Activated naive CD4-positive, alpha-beta T cell treated with Interleukin-2 at 50 U/mL for 16 hours (primary cell): ENCODE measurements at places on chromosomes 5 and 9.

DNA sequence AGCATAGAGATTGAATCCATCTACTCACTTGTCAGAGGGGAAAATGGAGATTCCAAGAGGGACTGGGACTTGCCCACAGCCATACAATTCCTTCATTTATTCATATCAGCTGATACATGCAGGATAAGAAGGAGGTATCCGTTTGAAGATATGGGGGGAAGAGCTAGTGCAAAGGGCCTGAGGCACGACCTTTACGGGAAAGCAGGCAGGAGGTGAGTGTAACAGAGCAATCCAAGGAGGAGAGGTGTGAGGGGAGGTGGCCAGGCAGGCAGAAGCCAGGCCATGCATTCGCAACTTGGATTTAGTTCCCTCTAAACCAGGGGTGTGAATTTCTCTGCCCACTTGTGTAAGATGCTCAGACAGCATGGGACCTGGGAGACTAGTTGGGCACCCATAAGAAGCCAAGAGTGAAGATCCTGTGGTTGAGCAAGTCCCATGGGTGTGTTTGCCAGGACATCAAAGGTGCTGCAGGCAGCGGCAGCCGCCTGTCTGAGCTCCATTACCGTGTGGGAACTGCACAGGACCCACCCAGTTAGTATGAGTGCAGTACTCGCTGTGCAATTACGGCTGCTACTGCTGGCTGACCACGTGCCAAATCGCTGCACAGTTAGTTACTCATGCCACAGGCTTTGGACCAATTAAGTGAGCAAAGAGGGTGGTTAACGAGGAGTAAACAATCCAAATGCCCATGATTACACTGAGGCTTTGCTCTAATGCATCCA, 31.4 kb upstream of the FAT2 start:
- DNase-seq: no peak

- no peak for DNase-seq
Measured at GRCh38 chr9:99391937-99392594, 170.0 kb downstream of the SEC61B start.

DNA sequence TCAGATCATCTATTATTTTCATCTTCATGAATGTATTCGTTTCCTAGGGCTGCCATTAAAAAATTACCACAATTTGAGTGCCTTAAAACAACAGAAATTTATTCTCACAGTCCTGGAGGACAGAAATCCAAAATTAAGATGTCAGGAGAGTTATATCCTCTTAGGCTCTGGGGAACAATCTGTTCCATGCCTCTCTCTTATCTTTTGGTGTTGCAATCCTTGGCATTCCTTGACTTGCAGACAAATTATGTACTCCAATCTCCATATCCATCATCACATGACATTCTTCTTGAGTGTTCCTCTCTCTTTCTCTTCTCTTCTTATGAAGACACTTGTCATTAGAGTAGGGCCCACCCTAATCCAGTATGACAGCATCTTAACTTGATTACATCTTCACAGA, 339.4 kb downstream of the EFNA5 start:
- DNase-seq: no peak

DNA sequence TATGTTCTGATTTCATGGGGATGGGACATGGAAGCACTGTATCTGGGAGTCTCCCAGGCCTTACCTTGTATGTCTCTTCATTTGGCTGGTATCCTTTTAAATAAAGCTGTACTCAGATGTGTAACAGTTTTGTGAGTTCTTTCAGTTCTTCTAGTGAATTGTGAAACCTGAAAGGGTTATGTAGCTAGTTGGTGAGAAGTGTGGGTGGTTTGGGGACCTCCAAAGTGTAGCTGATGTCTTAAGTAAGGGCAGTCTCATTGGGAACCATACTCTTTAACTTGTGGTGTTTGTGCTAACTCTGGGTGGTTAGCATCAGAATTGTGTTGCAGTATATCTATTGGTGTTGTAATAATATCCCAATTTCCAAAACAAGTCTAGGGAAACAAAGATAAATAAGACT, 166.9 kb upstream of the CCNH start:
- no peak for DNase-seq

- DNase-seq: no peak
Measured at GRCh38 chr9:35490155-35490909, 421 bp downstream of the RUSC2 start.

- DNase-seq: no peak
Measured at GRCh38 chr9:35598866-35599590, 6.0 kb upstream of the TESK1 start.

GRCh38 chr9:130634801-130635200, 29.6 kb upstream of the PRDM12 start:
- DNase-seq: no peak

GRCh38 chr5:154406231-154406630, 39.6 kb upstream of the SAP30L start:
- DNase-seq: no peak

- no peak for DNase-seq
Measured at GRCh38 chr5:111233052-111233374, 8.8 kb downstream of the CAMK4 start.

GRCh38 chr9:37915911-37916470, 12.1 kb upstream of the SLC25A51 start:
- DNase-seq: no peak

GRCh38 chr5:163789870-163790269, 284.5 kb downstream of the MAT2B start:
- DNase-seq: no peak

- DNase-seq: no peak
Measured at GRCh38 chr9:114389612-114390368, 2.0 kb upstream of the AKNA start.

DNA sequence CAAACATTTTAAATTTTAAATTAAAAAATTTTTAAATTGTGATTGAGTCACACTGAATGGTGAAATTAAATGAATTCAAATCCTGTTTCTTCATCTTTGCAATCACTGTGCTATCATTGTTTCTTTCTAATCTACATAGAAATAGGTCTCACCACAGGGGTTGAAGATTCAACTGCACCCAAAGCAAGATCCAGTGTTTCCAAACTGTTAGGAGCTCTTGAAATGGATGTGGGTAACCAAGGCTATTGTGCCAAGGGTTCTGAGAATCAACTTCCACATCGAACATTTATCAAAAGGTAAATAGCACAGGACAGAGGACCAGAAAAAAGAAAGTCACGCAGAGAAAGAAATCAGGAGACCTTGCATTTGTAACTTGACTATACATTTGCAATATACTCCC, 172.6 kb upstream of the RASEF start:
- DNase-seq: no peak

DNA sequence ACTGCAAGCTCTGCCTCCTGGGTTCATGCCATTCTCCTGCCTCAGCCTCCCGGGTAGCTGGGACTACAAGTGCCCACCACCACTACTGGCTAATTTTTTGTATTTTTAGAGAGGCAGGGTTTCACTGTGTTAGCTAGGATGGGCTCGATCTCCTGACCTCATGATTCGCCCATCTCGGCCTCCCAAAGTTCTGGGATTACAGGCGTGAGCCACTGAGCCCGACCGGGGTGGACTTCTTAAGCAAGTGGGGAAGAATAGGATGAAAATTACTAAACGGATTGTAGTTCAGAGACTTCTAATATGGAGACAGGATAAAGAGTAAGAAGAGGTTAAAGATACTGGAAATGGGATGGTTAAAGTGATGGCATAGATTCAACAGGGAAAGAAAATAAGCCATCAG, 132.3 kb upstream of the IRX2 start:
- no peak for DNase-seq

DNA sequence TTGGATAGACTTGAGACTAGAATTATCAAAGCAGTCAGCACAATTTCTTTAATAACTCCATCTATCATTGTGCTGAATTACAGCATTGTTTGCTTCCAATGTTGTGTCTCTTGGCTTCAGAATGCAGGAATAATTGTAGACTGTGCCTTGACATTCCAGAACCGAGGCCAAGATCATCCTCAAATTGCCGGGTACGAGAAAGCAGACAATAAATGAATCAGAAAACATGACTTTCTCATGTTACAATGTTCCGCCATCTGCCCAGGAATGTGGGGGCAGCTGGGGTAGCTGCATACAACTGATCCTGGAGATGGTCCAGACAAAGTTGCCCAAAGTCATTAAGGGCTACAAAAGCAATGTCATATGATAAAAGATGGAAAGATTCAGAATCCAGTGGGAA, 206.2 kb upstream of the SGCD start:
- DNase-seq: no peak

DNA sequence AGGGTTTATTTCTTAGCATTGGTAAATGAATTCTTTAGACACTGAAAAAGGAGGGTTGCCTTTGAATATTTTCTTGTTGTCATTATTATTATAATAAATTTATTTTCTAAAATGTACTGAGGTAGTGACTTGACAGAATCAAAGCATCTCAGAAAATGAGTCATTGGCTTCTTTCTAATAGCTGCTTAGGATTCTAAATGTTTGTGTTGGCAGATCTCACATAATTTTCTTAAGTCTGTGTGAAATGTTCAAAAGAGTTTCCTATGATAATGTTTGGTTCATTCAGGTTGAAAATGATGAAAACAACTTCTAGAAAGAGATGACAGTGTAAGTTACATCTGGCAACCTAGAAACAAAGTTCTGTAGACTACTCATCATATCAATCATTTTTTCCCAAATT, 69.7 kb downstream of the SH3GL2 start:
- DNase-seq: no peak

GRCh38 chr9:9920425-9921060, 692.3 kb downstream of the PTPRD start:
- DNase-seq: no peak

DNA sequence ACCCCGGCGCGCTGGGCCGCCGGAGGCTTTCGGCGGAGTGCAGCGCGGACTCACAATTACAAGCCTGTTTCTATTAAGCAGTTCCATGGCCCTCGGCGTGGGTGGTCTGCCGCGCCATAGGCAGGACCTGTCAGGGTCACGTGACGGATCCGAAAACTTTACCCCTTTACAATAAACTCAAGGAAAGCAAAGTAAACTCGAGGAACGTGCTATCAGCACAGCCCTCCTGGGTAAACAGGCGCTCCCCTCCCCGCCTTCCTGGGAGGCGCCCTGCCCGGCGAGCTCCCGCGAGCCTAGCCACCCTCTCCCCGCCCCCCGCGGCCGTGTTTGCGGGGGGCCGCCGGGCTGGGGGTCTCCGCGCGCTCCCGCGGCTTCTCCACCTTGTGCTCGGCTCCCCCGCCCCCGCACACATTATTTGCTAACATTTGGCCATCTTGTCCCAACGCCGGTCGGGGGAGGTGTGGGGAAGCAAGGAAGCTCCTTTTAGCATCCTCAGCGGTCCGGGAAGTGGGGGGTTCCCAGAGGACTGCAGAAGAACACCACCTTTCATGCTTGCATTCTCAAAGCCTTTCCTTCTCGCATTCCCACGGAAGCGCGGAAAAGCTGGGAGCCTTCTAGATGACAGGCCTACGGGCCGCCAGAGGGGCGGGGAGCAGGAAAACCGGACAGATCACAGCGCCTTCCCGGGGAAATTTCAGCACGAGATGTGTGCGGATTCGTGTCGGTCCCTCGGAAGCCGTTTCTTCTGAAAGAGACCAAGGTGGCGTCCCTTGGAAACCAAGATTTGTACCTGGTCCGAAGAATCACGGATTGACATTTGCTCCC, at the start of gene PTCH1:
Gene PTCH1, minus strand, starts transcription at position 238 of the 825 bp plus-strand sequence.
- DNase-seq: peak; percentile 56

DNA sequence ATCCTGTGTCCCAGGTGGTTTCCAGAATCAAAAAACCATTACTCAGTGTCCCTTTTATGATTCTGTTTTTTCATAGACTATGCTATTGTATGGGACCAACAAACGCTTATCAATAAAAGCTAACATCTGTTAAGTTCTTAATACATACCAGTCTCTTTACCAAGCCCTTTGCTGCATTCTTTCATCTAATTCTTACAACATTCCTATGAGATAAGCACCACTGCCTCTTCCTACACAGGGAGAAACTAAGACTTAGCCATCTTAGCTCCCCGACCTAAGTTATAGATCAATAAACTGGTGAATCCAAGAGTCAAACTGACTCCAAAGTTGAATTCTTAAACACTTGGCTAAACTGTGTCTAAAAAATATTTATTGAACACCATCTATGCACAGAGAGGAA, 26.6 kb downstream of the DRD1 start:
- DNase-seq: no peak

DNA sequence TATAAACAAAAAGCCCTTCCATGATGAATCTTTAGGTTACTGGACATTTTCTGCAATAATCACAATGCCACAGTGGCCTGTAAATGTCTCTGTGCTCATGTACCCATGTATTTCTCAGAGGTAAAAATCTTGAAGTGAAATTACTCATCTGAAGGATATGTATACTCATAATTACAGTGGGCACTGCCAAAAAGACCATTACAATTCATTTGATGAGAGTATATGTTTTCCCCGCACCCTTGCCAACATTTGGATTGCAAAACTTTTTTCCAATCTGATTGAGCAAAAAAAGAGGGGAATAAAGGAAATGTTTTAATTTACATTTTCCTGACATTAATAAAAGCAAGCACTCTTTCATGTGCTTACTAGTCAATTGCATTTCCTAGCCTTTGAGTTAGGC, 110.5 kb downstream of the EPB41L4A start:
- DNase-seq: no peak

DNA sequence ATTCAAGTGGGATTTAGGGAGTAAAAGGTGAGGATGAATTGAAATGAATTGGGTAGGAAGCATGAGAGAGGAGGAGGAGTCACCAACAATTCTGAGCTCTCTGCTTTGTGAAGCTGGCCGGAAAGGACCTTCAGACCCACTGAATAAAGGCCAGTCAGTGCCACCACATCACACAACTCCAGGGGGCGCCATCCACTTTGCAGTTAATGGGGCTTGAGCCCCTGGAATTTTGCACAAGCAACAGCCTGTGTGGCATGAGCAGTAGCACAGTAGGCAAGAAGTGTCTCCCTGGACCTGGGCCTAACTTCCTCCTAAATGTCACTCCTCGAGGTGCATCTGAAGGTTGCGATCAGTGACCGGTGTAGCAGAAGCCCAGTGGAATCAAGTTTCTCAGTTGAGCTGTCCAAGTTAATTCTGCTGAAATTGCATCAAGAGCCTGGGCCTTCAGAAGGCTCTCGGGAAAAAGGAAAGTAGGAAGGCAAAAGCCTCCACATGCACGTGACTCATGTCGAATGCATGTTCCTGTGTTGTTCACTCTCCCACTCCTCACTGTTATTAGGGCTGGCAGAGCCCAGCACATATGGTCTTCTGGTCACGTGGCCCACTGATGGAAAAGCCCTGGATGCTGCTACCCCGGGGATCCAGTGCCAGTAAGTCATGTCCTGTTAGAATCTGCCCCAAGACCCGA, 27.8 kb upstream of the GLIS3 start:
- no peak for DNase-seq

GRCh38 chr9:129493002-129493705, 127.7 kb downstream of the C9orf50 start:
- no peak for DNase-seq

DNA sequence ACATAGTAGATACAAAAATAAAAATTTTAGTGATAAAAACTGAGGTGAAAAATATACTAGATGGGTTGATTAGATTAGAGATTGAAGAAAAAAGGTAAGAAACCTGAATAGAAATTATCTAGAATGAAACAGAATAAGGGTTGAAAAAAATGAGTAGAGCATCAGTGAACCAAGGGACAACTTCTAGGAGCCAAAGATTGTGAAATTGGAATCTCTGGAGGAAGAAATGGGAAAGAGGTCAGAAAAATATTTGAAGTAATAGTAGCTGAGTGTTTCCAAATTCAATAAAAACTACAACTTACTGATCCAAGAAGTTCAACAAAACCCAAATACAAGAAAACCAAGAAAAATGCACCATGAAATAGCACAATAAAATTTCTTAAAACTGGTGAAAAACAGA, 116.6 kb upstream of the STARD4 start:
- DNase-seq: no peak

GRCh38 chr5:174664180-174664850, 60.1 kb upstream of the MSX2 start:
- no peak for DNase-seq

- DNase-seq: no peak
Measured at GRCh38 chr5:126540631-126541030, 54.4 kb downstream of the ALDH7A1 start.
